ENCODE measurements at places on chromosomes 3 and 15.

DNA sequence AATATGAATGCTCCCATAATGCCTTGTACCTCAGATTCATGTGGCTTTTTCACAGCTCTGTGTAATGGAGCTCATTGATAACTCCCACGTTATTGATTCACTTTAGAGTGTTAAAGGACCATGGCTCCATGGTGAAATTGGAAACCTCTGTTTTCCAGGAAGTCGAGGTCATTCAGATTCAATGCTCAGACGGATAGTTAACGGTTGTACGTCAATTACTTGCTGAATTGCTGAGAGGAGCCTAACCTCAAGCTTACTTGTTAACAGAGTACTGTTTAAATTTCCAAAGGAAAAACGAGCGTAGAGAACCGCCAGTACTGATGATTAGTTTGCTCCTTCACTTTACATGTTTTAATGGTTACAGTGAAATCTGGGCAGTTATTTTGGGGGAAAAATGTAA is 11.1 kb downstream of the ABHD17C start:
- DNase-seq = no peak

- DNase-seq = no peak
Measured at GRCh38 chr3:118537454-118537853, 497.2 kb downstream of the IGSF11 start.

GRCh38 chr15:85044894-85045293 is 63.2 kb downstream of the PDE8A start:
- no peak for DNase-seq

GRCh38 chr3:7657214-7658112 is 796.5 kb downstream of the GRM7 start:
- DNase-seq = no peak

GRCh38 chr15:53559364-53560277 is 199.8 kb downstream of the WDR72 start:
- no peak for DNase-seq
